Activated naive CD4-positive, alpha-beta T cell (primary cell): ENCODE measurements at places on chromosomes 11 and 22.

DNA sequence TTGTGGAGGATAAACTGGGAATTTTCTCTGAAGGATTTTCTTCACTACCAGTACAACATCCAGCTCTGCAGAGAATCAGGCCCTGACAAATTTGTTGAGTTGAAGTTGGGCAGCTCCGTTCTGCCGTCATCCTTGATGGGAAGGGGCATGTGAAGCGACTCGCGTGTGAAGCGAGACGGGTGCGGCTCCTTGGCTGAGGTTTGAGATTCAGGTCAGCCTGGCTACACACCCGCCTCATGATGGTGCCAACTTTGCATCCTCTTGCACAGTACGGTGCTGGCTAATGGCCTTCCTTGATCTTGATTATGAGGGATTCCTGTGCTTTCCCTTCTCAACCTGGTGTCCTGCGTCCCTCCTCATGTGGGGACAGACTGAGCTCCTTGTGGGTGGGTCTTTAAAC is 19.7 kb upstream of the CDC42EP2 start:
- no peak for DNase-seq

DNA sequence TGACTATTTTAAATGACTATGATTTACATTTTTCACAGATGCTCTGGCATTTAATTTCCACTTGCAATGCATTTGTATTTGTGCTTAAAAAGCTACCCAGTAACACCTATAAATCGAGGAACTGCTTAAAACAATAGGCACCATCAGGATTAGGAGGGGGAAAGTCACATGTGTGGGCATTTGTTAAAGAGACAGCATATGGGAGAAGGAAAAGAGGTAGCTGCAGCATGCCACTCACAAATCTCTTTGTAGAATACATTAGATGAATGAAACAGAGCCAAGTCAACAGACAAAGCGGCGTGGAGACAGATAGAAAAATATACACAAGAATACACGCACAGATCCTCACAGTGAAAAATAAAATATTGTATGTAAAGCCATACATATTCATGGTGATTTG is 228.0 kb downstream of the CADM1 start:
- no peak for DNase-seq

DNA sequence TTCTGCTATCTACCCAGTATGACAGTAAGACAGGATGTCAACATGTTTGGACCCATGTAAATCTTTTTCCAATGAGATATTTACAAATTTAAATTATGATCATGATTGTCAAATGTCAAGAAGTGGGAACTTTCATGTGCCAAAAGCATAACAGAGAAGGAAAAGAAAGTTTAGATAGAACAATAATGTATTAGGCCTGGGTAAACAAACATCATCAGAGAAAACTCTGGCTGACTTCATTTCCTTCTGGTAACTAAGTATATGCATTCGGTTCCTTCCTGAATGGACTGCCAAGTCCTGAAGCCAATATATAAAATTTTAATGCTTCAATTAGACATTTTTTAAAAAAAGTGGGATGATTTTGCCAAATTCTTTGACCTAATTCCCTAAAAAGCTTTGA is 16.5 kb downstream of the RNF141 start:
- no peak for DNase-seq

- no peak for DNase-seq
Measured at GRCh38 chr11:131246663-131247062, 123.8 kb upstream of the NTM start.

DNA sequence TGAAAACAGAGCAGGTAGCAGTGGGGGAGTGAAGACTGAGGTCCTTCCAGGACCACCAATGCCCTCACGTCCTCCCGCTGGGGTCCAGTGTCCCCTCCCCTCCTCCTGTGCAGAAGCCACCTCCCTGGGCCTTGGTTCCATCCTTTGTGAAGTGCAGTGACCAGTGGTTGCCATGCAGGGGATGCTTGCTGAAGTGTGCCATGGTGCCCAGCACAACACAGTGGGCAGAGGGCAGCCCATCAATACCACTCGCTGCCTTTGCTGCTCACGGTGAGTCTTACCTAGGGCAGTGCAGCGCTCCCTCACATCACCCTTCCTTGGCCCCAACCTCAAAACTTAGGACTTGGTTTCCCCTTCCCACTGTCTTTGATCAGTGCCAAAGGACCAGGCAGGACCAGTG is 12.9 kb downstream of the MYEOV start:
- no peak for DNase-seq

GRCh38 chr11:113308601-113309000 is 5.8 kb upstream of the TTC12 start:
- DNase-seq, result no peak

- no peak for DNase-seq
Measured at GRCh38 chr11:62556875-62557631, 10.4 kb upstream of the AHNAK start.

- DNase-seq, result no peak
Measured at GRCh38 chr22:36385491-36386350, 2.0 kb downstream of the MYH9 start.

GRCh38 chr22:26484360-26484706 is 656 bp downstream of the SRRD start:
- DNase-seq, result no peak

DNA sequence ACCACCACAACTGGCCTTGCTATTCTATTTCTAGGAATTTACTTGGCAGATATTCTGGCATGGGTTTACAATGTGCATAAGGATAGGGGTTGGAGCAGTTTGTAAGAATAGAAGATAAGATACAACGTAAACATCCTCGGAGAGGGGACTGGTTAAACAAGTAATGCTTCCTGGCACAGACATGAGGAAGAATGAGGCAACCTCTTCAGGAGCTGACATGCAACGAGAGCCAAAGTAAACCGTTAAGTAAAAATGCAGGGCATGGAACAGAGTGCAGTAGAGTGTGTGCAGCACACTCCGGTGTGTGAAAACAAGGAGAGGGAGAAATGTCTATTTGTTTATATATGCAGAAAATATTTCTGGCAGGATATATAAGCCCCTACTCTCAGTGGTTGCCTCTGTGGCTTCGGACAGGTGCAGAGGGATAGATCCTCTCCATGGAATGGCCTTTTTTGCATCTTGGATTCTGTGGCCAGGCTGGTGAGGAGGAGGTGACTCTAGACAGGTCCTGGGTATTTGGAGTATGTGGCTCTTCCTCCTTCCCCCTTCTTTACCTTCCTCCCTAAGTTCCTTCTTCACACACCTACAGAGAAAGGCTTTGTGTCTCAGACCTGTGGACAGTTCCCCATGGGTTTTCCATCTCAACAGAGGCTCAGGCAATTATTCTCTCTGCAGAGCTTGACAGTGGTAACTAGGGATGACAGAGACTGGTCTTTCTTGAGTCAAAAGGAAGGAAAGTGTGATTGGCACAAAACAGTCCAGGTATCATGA is 2.5 kb downstream of the RAB36 start:
- no peak for DNase-seq

DNA sequence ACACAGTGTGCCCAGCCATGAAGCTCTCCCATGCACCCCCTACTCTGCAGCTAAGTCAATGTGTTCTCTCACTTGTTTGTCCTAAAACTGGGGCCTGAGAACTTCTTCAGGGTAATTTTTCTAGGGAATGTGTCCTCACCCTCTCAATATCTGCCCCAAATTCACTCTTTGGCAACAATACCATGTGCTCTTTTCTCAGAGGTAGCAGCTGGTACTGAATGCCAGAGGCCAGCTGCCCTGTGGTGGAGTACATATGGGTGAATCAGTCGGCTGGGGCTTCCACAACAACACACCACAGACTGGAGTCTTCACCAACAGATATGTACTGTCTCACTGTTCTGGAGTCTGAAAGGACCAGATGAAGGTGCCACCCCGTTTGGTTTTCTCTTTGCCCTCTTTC is 97.7 kb upstream of the TOP3B start:
- no peak for DNase-seq

DNA sequence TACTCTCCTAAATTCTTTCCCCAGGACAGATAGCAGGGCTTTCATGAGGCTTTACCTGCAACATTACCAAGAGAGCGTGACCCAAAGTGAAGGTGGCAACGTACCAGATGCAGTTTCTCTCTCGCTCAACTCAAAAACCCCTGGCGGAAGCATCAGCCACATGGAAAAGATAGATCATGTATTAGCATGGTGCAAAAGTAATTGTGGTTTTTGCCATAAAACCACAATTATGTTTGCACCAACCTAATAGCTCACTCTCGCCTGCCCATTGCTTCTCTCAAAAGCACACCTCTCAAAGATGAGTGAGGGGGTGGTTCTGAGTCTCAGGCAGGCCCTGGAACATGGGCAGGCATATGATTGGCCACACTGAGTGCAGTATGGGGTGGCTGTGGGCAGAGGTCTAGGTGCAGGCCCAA is 7.0 kb downstream of the MS4A6A start:
- DNase-seq, result no peak

DNA sequence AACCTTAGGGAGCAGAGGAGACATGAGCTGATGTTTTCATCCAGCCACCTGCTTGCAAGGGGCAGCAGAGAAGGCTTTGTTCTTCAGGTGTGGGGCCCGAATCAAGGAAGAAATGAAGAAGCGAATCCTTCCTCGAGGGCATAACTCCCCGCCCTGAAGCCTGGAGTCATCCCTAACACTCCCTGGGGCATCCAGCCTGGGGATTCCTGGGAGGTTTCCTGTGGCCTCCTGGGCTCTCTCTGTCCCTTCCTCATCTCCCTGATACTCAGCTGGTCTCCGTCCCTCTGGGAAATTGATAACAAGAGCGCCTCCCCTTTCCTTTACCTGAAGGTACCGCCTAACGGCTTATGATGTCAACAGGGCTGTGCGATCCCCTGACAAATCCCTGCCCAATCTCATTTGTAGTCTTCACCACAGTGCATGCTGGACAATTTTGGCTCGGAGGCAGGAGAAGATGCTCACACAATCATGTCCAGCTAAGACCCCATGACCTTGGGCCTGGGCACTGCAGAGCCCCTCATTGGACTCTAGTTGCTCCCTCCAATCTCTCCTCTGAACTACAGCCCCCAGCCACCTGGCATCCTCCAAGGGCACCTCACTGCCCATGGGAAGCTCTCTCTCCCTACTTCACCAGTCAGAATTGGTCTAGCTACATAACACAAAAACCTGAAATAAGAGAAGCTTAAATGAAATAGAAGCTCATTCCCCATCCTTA is 80.6 kb upstream of the RTL6 start:
- no peak for DNase-seq

DNA sequence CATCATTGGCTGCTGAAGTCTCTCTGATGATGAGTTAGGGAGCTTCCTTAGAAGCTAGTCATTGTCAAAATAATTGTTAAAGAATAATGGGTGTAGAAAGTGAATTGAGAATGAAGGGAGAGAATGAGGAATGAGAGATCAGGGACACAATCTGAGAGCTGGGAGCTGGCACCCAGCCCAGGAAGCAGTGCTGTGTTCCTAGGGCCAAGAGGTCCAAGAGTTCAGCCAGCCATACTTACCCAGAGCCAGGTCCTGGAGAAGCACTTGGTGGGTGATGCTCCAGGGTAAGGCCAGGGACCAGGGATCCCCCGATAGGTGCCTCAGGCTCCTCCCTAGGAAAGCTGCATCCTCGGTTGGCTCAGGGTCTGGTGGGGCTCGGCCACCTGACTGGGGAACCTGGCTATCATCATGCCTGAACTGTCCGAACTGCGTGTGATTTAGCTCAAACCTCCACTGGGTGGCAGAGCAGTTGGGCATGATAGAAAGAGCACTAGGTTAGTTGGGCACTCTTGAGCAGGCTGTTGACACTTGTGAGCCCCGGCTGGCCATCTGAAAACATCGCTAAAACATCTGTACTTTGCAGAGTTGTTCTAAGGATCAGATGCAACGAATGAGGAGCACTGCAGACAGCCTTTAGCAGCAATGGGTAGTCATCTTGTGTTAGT is 123.9 kb upstream of the NCAM1 start:
- no peak for DNase-seq

DNA sequence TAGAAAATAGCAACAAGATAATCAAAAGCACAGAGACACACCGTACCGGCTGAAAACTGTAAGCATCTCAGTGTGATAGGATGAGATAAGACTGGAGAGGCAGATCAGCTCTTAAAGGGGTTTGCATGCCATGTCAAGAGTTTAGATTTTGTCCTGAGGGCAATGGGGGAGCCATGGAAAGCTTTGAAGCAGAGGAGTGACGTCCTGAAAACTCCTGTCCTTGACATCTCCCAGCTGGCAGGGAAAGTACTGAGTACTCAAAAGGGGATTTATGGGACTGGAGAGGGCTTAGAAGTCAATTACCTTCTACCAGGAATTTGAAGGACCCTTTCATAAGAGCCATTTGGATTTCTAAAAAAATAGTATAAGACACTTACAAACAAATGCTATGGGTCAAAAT is 420.5 kb upstream of the NARS2 start:
- DNase-seq, result no peak

GRCh38 chr11:57322256-57323166 is 2.2 kb downstream of the TNKS1BP1 start:
- no peak for DNase-seq

GRCh38 chr22:23237201-23237798 is 57.0 kb downstream of the BCR start:
- DNase-seq, result no peak

DNA sequence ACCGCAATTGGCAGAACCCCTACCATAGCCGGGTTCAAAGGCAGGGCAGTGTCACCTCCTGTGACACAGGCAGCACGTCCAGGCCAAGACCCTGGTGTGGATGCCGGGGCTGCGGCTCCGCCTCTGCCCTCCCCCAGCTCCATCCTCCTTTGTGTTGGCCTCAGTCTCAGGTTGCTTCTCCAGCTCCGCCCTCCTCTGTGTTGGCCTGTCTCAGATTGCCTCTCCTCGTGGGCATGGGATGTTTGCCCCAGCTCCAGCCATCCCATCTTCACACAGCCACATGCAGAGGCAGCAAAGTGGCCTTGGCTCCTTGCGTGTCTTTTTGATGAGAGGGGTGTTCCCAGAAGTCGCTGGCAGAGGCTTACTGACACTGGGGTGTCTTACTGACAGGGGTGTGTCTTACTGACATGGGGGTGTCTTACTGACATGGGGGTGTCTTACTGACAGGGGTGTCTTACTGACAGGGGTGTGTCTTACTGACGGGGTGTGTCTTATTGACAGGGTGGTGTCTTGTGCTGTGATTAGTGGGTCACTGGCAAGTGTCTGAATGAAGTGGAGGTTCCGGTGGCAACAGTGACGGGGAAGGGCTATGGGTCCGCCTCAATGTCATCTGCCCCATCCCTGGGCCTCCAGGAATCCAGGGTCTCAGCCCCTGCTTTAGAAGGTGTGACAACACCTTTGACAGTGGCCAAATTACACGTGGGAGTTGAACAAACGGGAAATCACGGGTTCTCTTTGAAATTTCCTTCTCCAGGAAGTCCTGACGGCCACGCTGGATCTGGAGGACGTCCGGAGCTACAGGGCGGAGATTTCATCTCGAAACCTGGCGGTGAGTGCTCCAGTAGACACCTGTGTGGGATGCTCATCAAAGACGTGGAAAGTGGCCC is 24.9 kb downstream of the NADSYN1 start:
- no peak for DNase-seq

- DNase-seq, result no peak
Measured at GRCh38 chr11:59857439-59858434, 8.6 kb downstream of the TCN1 start.

GRCh38 chr22:20761536-20761935 is 12.4 kb upstream of the SERPIND1 start:
- no peak for DNase-seq

- no peak for DNase-seq
Measured at GRCh38 chr11:23554002-23554401, 693.7 kb upstream of the CCDC179 start.

- no peak for DNase-seq
Measured at GRCh38 chr11:67002297-67002913, 20.5 kb upstream of the SYT12 start.
